ELR (cell line): ENCODE measurements at places on chromosomes 5 and 9.

GRCh38 chr5:103511554-103511885, 51.1 kb downstream of the NUDT12 start:
- DNase-seq, result peak; percentile 89

- peak; percentile 69 for DNase-seq
Observed at GRCh38 chr5:173963182-173963838, 25.7 kb upstream of the C5orf47 start.

GRCh38 chr5:106374956-106375355, 1295.8 kb downstream of the EFNA5 start:
- peak; percentile 37 for DNase-seq

GRCh38 chr5:174916227-174916626, 191.8 kb downstream of the MSX2 start:
- no peak for DNase-seq

DNA sequence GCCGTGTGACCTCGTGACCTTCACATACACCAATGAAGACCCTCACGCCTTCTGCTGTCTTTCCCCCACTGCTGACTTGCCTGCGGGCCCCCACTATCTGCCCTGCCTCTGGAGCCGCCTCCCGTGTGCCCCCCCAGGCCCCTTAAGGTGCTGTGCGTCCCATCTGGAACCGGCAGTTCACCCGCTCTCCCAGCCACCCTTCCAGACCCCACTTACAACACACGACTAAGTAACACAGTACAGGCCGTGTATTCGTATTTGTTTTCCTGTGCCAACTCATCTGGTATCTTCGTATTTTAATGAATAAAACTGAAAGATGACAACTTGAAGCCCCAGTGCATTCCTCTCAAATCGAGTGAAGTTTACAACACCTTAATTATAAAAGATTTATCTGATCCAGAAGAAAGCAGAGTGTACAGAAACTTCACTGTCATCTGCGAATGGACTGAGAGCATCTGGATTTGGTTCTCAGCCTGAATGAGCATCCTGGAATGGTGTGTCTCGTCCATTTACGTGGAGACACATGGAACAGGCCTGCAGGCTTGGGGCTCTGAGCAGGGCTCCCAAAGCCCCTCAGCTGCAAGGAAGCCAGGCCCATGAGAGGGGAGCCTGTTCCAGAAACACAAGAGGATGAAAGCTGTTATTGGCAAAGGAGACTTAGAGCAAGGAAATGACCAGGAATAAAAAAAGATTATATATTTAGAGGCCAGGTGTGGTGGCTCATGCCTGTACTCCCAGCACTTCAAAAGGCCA, 21.9 kb upstream of the TERT start:
- DNase-seq, result no peak

DNA sequence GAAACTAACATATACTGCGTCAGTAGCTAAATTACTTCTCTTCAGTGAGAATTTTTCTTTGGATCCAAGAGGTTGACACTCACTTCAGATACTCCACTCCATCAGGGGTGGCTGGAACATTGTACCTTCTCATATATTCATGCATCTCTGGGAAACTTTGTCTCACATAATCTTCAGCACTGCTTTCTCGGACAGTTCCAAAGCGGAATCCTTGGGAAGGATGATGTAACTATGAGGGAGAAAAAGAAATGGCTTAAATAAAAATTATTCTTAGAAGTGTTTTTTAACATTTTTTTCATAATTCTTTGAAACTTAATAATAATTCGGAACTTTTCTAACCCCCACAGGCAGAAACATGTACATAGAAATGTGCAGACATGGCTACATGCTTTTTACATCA, 33.4 kb upstream of the PPP3R2 start:
- DNase-seq, result peak; percentile 30

DNA sequence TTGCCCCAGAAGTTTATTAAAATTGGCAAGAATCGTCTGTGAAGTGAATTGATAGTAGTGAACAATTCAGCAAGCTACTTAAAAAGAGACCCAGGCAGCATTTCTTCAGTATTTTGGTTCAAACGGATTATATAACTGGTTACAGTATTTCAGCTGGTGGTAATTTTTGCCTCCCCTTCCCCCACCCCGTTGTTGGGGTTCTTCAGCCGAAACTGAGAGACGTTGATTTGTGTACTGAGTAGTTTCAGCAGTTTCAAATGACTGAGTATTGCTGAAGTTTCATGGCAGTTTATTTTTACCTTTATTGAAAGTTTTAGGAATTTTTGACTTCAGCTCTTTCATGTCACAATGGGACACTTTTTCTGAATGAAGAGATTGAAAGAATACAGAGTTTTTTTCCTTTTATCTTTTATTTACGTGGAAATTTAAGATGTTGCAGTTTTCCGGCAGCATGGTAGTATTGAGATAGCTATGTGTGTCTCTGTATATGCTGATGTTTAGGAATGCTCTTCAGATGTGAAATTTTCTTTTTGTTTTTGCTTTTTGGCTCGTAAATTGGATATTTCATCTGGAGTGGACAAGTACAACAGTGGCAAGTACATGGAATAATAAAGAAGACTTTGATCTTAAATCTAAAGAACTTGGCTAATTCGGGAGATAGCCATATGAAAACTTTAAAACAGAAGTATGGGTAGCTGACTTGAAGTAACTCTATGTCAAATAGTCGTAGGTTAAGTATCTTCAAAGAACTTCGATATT, 1.9 kb downstream of the GPBP1 start:
- DNase-seq, result peak; percentile 45

DNA sequence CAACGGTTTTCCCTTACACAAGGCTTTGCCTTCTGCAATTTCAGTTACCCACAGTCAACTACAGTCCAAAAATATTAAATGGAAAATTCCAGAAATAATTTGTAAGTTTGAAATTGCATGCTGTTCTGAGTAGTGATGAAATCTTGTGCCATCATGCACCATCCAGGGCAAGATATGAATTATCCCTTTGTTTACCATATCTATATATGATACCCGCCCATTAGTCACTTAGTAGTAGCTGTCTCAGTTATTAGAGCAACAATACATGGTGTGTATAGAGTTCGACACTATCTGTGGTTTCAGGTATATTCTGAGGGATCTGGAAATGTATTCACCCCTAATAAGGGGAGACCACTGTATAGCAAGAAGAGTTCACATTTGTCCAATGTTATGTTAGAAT, 29.4 kb downstream of the ERBIN start:
- DNase-seq, result no peak

DNA sequence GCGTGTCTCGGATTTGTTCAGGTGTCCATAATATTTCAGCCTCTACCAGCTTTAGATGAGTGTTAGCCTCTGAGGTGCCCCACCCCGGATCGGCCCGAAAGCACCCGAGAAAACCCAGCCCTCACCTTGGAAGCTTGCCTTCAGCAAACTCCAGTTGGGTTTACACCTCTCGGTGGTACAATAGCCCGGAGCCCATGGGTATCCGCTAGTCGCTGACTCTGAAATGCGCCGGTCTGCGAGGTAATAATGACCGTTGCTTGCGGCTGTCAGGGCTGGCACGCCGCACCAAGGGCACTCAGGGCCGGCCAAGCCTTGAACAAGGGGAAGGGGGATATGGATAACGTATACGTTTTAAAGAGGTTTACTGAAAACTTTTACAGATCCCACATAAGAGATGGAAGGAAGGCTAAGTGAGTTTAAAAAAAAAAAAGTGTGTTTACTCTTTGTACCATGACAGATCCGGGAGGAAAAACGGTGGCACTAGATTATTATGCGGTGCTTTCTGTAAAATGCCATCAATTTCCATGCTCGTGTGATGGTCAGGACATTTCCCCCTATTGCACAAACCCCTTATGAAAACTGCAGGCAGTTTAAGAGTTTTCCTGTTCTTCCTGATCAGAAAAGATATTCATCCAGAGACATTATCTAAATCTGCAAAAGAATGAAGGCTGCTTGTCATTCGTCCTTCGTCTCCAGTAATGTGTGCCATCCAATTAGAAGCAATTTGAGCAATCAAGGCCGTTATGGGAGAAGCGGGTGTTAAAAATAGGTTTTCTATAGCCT, 124.2 kb downstream of the TMEM161B start:
- DNase-seq, result no peak

- DNase-seq, result peak; percentile 58
Observed at GRCh38 chr9:117704024-117704575, at the start of gene TLR4. Gene TLR4, plus strand, starts transcription at chr9:117704403. Its CDS starts 70 bp downstream, at chr9:117704473.

DNA sequence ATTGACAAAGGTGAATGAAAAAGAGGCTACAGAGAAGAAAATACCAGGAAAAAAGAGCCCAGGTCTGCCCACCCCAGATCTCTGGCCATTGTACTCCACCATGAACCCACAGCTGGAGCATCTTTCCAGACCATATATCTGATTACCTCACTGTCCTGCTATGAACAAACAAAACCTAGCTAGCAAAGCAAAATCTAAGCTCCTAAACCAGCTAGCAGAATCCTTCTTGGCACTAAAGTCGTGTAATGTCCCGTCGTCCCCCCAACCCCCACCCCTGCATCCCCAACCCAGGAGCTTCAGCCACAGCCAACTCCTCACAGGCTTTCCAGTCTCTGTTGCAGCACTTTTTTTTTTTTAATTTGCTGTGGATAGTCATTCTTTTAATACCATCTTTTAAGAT, 2.5 kb downstream of the C1QTNF3 start:
- no peak for DNase-seq

DNA sequence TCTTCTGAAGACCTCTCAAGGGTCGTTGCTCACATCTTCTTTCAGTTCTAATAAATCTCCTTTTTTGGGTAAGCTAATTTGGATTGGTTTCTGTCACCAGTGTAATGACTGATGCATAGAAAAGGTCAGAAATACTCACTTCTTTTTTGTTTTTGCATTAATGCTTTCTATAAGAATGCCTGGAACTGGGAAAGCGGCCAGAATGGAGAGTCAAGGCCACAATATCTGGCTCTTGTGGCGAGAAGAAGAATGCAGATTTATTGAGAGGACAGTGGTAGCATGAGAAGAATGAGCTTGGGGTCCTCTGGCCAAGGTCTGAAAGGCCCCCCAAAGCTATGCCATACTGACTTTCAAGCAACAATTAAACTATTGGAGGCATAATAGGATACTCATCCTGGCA, 88.0 kb upstream of the SLC12A2 start:
- no peak for DNase-seq

- peak; percentile 59 for DNase-seq
Observed at GRCh38 chr9:116860509-116861120, 173.5 kb downstream of the TRIM32 start.

DNA sequence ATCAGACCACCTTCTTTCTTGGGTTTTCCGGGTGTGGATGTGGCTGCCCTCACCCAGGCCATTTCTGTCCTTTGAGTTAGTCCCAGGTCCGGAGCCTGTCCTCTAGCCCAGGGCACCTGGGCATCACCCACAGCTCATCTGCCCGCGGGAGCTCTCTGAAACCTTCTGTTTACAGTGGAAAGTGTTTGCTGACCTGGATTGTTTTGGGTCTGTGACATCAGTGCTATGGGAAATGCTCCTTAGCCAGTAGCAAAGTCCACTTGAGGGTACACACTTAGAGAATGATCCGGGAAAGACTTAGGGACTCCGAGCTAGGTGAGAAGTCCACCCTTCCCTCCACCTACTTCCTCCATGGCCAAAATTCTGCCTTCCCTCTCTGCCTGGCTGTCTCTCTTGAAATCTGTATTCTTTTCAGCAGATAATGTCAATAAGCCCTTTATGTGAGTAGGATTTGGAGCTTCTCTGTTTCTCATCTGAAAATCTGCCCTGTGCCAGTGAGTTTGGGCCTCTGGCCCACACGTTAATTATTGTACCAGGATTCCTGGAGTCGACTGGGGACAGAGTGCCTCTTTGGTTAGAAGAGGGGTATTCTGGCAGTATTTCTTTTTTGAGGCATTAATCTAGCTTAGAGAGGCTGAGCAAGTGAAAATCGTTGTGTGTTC, 19.9 kb downstream of the ABLIM3 start:
- DNase-seq, result no peak

DNA sequence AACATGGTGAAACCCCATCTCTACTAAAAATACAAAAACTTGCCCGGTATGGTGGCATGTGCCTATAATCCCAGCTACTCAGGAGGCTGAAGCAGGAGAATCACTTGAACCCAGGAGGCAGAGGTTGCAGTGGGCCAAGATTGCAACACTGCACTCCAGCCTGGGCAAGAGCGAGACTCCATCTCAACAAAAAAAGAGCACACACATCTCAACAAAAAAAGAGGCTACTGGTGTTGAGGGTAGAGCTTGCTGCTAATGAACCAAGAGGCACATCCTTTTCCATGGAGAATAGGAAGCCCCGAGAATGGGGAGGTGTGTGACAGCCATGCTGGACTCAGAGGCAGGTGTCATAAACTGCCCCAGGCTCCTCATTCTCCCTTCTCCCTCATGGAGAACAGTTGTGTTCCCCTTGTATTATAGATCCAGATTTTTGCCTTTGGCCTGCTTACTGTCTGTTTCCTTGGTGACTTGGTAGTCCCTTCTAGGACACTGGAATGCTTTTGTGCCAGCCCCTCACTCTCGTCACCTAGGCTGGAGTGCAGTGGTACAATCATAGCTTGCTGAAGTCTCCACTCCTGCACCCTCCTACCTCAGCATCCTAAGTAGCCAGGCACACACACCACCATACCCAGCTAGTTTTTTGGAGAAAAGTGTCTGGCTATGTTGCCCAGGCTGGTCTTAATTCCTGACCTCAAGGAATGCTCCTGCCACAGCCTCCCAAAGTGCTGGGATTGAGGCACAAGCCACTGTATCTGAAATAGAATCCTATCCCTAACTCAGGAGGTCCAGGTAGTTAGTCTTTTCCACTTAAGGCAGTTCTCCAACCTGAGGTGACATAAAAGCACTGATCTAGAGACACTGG, 5.1 kb downstream of the RPL12 start:
- peak; percentile 59 for DNase-seq

- no peak for DNase-seq
Observed at GRCh38 chr5:124920909-124921666, 174.6 kb upstream of the ZNF608 start.

GRCh38 chr5:42929871-42930270, 110.2 kb downstream of the ANXA2R start:
- DNase-seq, result peak; percentile 54

DNA sequence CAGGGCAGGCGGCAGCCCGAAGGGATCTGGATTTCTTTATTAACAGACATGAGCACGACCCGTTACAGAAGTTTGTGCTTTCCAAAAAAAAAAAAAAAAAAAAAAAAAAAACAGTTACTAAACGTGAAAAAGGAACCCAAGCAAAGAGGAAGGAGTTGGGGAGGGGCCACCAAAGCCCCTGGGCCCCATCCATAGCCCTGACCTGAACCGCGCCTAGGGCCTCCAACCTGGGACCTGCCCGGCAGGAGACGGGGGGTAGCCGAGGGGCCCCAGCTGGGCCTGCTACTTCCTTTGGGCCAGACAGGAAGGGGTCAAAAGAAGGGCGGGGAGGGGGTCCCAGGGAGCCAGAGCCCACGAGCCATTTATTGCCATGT, 10.0 kb downstream of the PRR7 start:
- no peak for DNase-seq

DNA sequence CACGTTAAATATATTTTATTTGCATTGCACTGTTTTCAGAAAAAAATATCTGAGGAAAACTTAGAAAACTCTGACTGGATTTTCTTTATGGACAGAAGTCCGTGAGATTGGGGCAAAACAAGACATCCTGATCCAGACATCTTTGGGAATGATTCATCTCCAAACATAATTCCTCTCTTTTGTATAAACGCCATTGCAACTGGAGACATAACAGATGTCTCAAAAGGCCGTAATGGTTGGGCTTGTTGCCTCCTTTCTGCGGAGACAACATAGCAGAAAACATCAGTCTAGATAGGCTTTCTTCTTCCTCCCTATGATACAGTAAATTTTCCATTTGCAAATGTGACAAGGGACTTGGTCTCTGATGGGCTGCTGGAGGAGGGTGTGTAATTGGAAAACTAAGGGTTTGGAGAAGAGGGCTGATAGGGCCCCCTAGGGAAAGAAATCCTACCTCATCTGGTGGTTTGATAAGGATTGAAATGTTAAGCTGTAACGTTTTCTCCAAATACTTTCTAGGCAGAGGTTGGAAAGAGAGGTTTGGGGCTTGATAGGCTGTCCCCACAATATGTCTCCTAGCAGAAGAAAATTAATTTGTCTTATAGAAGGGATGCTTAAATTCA, 631.5 kb upstream of the ST8SIA4 start:
- DNase-seq, result peak; percentile 25
